ENCODE measurements at places on chromosomes 13 and 19.
A peak's percentile ranks its signal among the peaks of the same experiment; 100 is the strongest.

- no peak for DNase-seq
These were observed 14.0 kb upstream of the RAB20 start for GRCh38 chr13:110575322-110576069.

GRCh38 chr13:98216135-98216565, 39.1 kb upstream of the RNF113B start:
- DNase-seq, result no peak

GRCh38 chr13:72316716-72317115, 410.7 kb downstream of the MZT1 start:
- DNase-seq, result no peak

DNA sequence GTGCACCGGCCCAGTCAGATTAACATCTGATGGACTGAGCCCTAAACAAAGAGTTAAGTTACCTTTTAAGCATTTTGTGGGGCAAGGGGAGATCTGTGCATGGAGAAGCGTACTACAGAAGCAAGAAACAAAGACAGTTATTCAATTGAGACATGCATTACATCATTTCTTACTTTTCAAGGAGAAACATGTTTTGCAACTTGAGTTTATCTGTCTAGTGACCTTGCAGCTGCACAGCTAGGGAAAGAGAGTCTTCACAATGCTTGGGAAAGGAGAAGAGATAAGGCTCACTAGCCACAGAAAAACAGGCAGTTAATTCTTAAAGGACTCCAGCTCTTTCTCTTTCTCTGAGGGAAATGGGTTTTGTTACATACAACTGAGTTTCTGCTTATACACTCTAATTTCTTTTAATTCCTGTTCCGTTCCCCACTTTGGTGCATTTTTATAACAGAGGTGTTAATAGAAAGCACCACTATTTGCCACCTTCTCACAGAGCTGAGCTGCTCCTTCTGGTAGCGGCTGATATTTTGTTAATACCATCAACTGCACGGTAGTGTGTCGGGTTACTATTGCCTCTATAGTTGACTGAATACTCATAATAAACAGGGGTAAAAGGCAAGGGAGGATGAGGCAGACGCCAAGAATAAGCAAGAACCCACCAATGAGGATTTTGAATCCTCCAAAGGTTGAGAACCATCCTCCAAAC, 55.9 kb downstream of the ZNF431 start:
- no peak for DNase-seq

GRCh38 chr19:35569281-35569781, 5.9 kb upstream of the ATP4A start:
- no peak for DNase-seq

- DNase-seq, result no peak
These were observed 242.1 kb downstream of the DACH1 start for GRCh38 chr13:71624653-71625600.

DNA sequence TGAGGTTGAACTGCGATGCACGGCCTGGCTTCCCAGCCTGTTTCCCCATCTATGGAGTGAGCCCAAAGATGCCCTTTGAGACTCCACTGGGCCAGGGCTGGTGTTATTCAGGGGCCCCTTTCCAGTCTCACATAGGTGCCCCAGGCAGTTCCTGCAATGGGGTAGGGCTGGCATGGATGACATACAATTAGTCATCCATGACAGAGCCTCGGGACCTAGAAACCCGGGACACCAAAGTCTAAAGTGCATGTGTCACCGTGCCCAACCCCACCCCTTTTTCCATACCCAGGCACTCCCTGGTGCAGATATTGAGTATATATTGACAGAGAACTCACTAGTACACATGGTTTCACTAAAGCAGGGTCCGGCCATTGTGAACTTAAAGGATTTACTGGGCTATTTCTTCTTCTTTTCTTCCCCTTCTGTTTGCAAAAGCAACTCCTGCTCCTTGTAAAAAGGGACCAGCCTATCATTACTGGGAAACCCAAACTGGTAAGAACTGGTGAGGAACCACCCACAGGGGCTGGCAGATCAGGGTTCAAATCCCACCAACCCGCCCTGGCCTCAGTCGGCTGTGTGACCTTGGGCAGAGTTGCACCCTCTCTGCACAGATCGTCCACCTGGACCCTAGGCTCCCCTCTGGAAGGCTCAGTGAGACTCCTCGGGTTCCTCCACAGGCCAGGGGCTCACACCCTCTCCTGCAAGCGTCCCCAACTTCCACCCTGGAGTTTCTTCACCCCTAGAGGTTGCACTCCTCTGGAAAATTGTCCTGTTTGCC, 2.7 kb downstream of the B3GNT3 start:
- DNase-seq, result no peak

DNA sequence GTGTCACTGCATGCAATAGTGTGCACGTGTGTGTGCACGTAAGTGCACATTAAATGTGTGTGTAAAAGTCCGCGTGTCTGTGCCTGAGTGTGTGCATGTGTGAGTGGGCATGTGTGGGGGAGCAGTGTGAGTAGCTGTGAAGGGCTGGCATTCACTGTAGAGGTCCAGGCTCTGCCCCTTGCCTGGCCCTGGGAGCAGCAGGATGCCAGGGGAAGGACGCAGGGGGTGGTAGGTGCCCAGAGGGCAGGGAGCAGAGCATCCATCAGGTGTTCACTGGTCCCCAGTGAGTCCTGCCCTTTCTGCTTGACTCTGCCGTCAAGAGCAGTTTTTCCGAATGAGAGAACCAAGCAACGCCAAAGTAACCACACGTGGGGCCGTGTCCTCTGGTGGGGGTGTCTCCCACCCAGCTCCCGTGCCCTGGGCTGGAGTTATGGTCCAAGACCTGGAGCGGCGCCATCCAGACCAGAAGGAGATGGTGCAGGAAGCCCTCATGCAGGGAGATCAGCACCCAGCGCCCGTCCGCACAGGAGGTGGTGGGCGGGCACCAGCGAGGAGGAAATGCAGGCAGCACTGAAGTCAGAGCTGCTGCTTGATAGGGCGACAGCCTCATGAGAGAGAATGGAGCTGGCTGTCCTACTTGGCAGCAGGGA, 68.5 kb downstream of the TEX29 start:
- peak; percentile 16 for DNase-seq

GRCh38 chr13:94362411-94362909, 117.0 kb downstream of the DCT start:
- peak; percentile 28 for DNase-seq

GRCh38 chr19:4660993-4661392, 9.1 kb downstream of the MYDGF start:
- no peak for DNase-seq

- DNase-seq, result no peak
These were observed 488 bp upstream of the EEF2 start for GRCh38 chr19:3985643-3986259.

DNA sequence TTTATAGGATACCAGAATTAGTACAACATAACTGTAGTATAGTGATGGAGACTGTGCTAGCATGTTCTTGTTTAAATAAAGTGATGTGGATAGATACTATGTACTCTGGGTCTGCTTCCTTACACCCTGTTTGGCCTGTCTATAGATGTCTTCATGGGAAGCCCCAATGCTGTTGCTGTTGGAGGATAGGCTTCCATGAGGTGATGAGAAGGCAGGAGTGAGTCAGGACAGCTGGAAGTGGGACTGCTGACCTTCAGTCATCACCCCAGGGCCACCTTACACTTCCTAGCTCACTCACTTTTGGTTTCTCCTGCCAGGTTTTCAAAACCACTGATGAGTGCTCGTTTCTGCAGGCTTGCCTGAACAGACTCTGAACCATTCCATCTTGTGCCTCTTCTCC, 4.2 kb downstream of the KCTD4 start:
- DNase-seq, result no peak

- no peak for DNase-seq
These were observed 14.2 kb downstream of the EGLN2 start for GRCh38 chr19:40813182-40813581.

DNA sequence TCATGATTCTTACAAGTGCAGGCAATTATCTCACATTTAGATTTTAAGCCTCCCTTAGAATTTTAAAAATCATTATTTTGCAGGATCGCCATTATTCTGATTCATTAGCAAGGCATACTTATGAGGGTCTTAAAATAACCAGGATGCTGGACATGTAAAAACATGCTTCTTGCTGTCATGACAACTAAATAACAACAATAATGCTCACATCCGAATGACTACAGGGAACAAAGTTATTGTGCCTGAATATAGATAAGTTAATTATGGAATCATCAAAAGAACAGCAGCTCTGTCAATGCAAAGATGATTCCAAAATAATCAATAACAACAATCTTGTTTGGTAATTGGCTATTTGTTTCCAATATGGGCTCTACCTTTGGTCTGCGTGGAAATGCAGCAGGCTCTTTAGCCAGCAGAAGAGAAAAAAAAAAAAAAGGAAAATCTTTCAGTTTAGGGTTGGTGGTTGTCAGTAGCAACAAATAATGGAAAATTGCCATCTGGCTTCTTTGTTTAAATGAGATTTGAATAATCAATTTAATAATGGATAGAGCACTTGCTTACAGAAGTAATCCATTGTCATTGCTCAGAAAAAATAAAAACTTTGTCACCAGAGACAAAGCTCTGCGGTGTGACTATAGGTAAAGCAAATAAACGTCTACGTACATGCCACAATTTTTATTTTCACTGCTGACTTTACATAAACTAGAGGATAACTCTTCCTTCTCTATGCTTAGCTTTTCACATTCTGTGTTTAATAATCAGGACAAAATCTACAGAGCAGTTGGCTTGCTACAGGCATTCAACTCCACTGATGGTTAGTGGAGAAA, 468.9 kb upstream of the TSHZ3 start:
- no peak for DNase-seq

- DNase-seq, result no peak
These were observed at the start of gene OR7A17 for GRCh38 chr19:14886032-14886431. TSS of gene OR7A17 (minus strand) at chr19:14886132. CDS start at chr19:14881355, 4,777 bp downstream.

- no peak for DNase-seq
These were observed 9.8 kb downstream of the JOSD2 start for GRCh38 chr19:50501186-50501567.

DNA sequence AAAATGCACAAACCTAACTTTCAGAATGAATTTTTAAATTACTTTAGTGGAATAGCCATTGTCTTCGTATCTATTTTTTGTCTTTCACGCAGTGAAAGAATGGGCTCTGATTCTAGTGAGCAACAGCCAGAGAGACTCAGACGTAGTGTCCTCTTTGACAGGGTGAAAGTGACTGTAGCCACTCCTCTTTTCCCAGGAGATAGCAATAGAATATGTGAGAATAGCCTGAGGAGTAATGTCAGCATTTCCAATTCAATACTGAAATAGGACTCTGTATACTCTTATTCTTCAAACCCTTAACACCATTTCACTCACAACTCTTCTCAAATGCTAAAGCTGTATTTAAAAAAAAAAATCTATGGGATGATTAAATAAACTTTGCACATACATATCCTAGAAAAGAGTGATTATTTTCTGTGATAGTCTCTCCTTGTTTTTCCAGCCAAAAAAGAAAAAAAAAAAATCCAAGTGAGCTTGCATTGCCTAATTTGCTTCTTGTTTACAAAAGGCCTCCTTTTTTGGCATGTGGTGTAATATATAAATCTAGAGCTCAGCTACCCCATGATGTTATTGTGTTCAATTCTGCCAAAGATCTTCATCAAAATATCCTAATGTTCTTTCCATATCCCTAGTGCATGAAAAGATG, 626.1 kb upstream of the SLITRK6 start:
- DNase-seq, result no peak

DNA sequence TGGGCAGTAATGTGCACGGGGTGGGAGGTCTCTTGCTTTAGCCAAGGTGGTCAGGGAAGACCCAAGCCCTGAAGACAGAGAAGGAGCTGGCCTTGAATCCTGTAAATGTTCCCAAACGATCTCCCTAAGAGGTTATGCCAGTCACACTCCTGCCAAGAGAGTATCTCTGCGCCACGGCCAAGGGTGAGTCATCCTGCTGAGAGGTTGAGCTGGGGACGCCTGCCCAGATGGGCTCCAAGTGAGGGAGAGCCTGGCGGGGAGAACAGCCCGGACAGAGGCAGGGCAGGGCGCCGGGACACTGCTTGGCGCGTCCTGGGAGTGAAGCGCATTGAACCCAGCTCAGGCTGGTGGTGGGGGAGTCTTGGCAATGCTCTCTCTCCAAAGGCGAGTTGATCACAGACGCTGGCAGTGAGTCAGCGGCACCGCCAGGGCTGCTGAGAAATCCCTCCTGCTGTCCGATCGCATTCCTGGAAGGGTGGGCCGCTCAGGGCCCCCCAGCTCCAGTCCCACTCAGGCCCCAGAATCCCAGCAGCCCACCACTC, 16.4 kb downstream of the SULT2B1 start:
- DNase-seq, result no peak

DNA sequence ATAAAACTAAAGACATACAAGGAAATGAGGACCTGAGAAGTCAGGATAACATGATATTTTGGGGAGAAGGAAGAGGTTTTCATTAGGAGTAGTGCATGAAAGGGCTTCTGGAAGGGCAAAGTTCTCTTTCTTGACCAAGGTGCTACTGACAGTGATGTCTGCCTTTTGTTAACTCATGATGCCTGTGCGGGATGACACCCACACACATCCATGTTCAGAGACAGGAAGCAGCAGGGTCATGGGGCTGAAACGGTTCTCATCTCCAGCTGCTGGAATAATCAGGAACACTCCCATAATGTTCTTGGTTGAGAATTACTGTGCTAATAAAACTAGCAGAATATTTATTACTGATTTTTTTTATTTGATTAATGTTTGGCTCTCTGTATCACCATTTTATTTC, 29.1 kb downstream of the KCNC3 start:
- DNase-seq, result no peak

DNA sequence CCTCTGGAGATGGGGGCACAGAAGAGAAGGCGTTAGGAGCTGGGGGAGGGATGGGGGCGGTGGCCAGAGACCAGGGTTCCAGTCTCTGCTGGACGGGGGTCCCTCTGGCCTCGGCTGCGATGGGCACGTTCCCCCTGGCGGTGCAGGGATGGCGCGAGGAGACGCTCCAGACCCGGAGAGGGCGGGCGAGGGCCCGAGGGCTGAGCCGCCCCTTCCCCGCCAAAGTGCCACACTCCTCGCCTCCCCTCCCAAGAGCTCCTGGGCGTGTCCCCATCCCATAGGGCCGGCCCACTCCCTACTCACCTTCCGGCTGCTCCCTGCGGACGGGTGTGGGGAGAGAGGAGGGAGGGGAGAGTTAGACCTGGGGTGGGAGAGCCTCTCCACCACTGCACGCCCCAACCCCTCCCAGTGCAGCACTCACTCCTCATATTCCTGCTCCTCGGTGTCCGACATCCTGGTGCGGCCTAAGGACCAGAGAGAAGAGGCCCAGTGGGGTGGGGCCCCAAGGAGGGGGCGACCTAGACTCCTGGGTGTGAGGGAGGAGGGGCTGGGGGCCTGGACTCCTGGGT, 2.2 kb downstream of the TNNT1 start:
- no peak for DNase-seq

DNA sequence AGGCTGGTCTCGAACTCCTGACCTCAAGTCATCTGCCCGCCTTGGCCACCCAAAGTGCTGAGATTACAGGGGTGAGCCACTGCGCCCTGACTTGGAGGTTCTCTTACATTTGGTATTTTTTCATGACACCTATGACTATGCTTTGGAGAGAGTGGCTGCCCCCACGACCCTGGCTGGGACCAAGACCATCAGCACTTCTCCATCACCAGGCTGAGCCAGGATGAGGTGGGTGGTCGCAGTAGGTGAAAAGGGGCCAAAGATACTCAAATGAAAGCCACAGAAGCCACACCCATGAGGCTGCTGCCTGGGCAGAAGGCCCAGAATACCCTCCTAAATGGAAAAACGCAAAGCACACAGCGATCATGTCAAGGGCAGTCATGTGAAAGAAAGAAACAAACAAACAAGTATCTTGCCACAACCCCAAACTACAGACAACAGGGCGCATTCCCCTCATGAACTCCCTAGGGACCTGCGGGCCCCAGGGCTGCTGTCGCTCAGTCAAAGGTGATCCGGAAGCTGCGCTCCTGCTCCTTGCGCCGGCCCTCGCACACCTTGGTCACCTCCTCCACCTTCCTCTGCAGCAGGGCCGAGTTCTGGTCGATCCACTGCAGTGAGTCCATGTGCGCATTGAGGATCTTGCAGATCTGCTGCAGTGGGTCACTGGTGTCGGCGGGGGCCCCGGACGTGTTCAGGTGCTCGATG, 11.2 kb upstream of the IL4I1 start:
- no peak for DNase-seq

Measured in CD8-positive, alpha-beta T cell (primary cell).